ENCODE measurements at places on chromosomes 7 and 10.

GRCh38 chr10:130377986-130378540, 241.9 kb downstream of the GLRX3 start:
- DNase-seq = no peak

- no peak for DNase-seq
These were observed 75.0 kb downstream of the BICC1 start for GRCh38 chr10:58587676-58588075.

DNA sequence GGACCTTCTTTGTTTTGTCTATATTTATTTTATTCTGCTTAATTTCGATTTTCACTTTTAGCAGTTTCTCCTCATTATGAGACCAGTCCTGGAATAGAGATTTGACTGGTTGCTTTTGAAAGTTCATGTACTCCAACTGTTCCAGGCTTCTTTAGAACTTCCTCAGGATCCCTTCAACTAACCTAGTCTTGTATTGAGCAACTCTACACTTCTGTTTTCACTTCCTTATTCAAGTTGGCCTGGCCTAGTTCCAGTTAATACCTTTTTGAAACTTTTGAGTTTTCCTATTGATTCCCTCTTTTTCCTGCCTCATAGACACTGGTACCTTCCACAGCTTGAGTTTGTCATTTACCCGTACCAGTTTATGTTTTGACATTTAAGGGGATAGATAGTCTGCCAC, 421.7 kb downstream of the ATRNL1 start:
- peak; percentile 40 for DNase-seq

DNA sequence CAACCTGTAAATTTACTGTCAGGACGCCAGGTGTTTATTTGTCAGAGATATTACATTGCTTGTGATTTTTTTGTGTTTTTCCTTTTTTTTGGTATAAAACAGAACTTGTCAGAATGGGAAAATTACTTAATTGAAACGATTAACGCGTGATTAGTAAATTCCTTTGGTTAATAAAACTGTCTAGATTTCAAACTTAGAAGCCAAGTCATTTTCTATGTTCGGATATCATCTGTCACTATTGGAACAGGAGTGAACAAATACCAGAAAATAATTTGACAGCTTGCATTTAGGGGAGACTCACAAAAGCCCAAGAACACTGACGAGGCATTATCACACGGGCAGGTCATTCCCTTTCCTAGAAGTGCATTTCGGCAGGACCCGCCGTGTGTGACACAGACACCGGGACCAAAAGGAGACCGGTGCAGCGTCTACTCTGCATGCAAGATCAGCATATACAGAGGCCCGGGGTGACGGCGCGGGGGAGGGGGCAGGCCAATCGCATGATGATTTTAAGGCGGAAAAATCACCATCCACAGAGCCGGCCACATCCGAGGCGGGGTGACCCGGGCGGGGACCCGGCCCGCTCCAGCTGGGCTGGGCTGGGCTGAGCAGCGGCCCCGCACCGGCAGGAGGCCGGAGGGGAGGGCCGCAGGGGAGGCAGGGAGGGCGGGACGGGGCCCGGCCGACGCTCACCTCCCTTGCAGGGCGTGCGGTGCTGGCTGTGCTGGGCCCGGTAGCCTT, 841 bp downstream of the GLUD1 start:
- DNase-seq = peak; percentile 87

DNA sequence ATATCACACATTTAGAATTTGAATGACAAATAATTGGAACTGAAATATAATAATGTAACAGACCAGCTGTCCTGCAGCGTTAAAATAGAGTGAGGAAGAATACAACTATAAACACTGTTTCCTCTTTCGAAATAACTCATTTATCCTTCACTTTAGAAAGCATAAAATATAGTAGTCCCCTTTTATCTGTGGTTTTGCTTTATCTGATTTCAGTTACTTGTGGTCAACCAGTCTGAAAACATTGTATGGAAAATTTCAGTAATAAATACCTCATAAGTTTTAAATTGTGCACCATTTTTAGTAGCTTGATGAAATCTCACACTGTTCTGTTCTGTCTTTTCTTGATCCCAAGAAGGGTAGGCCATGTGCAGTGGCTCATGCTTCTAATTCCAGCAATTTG, 31.7 kb downstream of the POLR1F start:
- peak; percentile 81 for DNase-seq

GRCh38 chr7:34016876-34017275, 111.5 kb downstream of the BMPER start:
- no peak for DNase-seq

DNA sequence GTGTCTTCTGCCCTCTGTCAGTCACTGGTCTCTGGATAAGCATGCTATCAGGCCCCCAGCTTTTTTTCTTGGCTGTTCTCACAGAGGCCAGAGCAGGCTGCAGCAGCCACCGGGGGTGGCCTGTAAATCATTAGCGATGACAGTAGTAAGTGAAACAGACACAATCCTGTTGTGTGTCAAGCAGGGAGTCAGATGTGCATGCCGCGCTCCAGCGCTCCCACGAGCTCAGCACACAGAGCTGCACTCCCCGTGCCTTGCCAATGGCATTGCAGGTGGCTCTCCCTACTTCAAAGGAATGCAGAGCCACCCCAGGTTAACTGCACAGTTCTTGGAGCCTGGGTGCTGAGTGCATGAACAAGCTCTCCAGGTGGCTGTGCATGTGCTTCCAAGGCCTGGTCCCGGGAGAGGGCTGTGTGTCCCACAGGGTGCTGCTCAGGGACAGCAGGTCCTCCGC, 226.1 kb downstream of the GLRX3 start:
- DNase-seq = no peak

- DNase-seq = no peak
These were observed 48.3 kb downstream of the ATXN7L1 start for GRCh38 chr7:105828141-105828540.

DNA sequence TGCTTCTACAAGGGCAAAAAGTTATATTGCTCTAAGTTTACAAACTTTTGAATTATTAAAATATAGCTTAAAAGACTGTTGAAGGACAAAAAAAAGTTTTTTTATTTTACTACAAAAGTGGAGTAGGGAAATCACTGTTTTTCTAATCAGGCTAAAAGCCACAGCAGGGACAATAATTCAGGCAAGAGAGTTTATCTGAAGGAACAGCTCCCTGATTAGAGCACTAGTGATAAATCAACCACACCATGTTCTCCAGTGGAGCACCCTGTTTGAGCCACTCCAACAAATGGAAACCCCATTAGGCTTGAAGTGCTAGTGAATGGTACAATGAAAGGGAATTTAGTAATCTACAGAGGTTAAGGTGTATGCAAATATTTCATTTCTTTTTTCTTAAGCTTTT, 357.1 kb downstream of the SEMA3D start:
- DNase-seq = no peak

DNA sequence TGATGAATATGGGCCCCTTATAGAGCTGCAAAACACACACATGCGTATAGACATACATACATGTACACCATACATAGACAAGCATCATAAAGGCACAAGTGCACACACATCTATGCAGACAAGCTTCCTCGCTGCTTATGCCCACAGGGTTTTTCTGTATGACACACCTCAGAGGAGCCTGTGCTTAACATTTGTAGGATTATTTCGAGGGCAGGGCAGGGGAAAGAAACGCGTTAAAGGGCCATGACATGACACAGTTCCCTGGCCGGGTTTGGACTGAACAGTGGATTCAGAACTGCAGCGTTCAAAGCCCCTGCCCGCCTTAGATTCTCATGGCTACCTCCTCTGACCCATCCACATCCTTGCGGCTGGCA, 44.8 kb downstream of the CHST3 start:
- DNase-seq = no peak

DNA sequence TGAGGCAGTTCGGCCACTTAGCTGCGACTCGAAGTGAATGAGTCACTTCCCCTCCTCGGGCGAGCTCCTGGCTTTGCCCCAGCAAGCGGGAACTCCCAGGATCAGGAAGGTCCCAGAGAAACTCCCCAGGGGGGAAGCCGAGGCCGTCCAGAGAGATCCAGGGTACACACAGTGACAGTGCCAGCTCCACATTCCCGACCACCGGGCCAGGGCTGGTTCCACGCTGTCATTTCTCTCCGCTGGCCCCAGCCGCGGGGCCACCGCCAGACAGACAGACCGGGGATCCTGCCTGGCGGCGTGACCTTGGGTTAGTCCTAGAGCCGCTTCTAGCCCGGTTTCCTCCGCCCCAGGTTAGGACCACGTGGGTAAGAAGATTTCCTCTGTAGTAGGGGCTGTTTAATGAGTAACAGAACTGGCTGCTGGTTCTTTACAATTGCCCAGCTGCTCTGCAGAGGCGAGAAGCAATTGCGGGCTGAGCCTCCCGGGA, 463 bp upstream of the UPP1 start:
- peak; percentile 99 for DNase-seq

DNA sequence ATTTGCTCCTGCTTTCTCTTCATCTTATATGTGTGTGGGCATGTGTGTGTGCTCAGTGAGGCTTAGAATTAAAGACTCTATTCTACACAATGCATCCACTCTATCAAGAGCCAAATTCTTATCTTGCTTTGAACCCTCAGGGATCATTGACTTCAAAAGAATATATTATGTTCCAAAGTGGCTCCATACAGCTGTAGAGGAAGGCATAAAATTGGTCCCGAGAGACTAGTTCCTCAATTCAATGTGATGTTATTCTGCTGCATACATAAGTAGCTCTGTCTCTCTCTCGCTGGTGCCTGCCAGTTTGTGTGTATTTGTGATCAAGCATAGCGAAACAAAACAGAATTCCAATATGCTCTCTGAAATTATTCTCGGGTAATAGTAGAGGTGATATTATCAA, 997.9 kb upstream of the POT1 start:
- peak; percentile 16 for DNase-seq

DNA sequence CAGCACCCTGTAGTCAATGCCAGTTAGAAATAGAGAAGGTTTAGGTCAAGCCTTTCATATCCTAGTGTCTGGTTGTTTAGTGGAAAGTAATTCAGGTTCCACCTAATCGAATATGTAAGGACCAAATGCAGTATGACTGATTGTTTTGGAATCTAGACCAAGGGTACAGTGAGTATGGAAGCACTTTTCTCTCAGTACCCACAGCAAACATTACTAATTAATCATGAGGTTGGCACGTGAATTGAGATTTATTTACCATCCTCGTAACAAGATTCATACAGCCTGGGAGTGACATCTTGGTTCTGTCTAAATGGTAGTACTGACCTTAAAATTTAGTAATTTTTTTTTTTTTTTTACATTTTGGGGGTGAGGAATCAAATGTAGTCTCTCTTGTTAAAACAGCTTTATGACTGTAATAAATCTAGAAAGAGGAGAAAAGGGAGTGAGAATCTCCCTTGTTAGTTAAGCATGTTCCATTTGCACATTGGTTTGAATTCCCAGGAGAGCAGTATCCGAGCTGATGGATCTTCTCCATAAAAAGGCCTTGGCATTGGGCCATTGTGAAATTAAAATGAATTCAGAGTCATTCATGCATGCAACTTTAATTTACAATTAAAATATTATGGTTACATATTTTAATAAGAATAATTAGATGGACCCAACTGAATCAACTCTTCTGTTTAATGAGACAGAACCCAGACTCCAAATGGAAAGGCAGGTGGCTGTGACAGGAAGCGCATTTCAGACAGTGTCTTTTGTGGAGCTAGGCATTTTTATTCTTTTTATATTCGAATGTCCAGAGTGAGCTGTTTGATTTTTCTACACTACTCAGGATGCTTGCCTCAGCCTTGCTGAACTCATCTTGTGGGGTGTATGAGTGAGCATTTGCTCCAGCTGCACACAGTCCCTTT, 57.6 kb downstream of the SNX10 start:
- DNase-seq = no peak

DNA sequence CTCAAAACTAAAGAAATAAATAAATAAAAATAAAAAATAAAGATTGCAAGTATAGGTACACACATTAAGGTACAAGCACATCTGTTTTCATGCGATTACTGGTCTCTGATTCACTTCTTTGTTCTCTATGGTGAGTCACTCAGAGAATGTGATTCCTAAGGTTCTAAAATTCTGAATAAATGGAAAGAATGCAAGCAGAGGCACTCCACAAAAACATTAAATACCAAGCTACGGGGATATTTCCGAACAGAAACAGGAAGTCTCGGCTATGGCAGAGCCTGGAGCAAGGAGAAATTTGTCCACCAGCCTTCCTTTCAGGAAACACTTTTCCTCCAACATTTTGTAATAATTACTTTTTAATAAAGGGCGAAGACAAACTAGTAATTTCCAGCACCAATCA, 1.4 kb downstream of the VOPP1 start:
- no peak for DNase-seq

DNA sequence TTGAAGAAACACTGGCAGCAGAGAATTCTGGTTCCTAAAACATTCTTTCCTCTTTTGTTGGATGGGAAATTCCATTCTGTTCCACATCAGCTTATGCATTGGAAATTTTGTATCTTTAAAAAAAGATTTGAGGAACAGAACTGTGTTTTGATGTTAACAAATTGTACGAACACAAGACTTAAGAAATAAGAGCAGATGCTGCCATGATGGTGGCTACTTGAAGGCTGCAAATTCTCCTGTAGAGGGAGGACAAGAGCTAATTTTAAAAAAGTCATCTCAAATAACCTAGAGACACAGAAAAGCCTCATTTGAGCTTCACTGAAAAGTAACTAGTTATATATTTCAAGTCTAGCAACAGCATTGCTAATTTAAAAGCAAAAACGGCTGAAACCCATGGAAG, 29.8 kb downstream of the NDUFB2 start:
- peak; percentile 43 for DNase-seq

- DNase-seq = no peak
These were observed 138.0 kb downstream of the VIPR2 start for GRCh38 chr7:159006610-159007130.

DNA sequence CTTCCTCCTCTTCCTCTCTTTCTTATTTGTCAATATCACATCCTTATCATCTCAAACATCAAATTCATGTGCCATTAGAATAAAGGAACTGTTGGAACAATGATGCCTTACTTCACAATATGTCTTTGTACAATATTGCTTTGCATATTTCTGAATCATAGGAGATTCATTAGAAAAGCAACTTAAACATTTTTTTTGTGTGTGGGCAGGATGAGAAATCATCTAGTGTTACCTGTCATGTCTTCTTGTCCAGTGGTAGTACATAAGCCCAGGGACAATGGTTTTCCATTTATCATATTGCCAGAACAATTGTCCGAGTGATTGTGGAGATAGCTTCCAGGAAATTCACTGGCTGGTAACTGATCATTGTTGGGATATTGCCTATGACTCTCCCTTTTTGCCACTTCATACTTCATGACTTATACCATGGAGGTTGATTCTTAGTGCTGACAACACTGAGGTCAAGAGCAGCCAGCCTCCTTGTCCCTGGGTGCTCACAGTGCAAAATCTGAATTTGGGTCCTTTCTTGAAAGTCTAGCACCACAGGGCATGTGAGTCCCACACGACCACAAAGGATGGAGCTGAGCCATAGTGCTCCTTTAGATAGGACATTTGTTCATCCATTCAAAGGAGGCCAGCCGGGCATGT, 215.0 kb downstream of the MDFIC start:
- no peak for DNase-seq
